Activated T-cell treated with anti-CD3 and anti-CD28 coated beads, Interleukin-2, amount 50 U/mL, for 4 hours (primary cell): ENCODE measurements at places on chromosomes 3 and 15. TPM values are rescaled to one million over a fixed set of nuclear protein-coding genes. Genes with fewer than 3 reads are reported as not detected.

The TATDN2 gene
- total RNA-seq, result 66.5 TPM

The TMEM207 gene
- total RNA-seq, result not detected

The NTRK3 gene
- total RNA-seq, result 0.18 TPM

The SNX1 gene
- 96.4 TPM for total RNA-seq

The STRIT1 gene
- not detected for total RNA-seq

The LRTM1 gene
- not detected for total RNA-seq

The GOLGA8T gene
- total RNA-seq, result not detected
